ENCODE measurements at places on chromosomes 7 and 10.

GRCh38 chr10:10332786-10333185 is 684.9 kb upstream of the CELF2 start:
- DNase-seq = no peak

DNA sequence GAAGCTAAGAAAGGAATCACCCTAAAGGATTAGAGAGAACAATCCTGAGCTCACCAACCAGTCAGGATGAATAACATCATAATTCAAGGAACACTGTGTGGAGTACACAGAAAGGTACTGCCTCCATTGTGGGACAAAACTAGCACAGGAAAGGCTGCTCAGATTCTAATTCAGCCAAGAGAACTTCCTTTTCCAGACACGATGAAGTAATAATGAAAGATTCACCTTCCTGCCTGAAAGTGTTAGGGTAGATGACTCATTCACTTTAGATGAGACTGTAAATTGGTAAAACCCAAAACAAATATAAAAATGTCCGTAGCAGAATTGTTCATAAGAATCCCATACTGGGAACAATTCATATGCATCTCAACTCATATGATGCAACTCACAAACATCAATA is 167.2 kb downstream of the CDC14C start:
- DNase-seq = no peak

- no peak for DNase-seq
Observed at GRCh38 chr7:40341836-40342235, 207.0 kb downstream of the SUGCT start.

GRCh38 chr10:100330079-100330478 is at the start of gene PKD2L1:
PKD2L1 (minus strand) TSS chr10:100330228; CDS start chr10:100330103, 125 bp downstream.
- DNase-seq = no peak

DNA sequence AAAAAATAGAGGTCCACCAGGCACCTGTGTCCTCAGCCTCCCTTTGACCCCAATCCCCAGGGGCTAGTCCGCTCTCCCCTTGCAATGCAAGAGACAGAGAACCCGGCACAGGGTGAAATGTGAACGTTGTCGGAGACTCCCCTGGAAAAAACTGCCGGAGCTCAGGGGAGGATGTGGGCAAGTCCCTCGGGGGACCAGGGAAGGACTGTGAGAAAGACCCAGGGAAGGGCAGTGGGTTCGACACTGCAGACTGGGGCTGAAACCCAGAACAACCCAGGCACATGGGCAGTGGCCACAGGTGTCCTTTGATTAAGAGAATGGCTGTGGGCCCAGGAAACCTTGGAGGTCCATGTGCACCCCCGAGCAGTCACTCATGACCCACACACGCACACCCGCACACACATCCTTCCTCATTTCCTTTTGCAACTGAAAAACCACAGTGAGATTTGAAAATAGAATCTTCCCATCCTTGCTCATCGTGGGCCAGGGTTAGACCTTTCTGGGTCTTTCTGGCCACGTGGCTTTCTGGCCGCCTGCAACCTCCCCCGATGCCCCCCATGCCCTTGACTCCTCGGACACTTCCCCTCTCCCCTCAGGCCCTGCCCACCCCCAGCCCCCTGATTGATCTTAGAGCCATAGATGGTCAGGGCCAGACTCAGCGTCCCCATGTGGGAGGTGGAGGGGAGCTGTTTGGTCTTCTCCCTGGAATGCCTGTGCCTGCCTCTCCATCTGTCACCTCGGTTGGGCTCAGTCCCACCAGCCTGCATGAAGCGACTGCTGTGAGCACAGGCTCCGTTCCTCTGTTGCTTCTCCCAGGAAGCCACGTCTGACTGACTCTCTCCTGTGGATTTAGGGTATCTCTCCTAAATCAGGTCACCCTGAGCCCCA is 7.9 kb downstream of the LAT2 start:
- DNase-seq = no peak

Measured in CD4-positive, CD25-positive, alpha-beta regulatory T cell (primary cell).